NCI-H2081 (cell line): ENCODE measurements at places on chromosomes 5 and 9.

DNA sequence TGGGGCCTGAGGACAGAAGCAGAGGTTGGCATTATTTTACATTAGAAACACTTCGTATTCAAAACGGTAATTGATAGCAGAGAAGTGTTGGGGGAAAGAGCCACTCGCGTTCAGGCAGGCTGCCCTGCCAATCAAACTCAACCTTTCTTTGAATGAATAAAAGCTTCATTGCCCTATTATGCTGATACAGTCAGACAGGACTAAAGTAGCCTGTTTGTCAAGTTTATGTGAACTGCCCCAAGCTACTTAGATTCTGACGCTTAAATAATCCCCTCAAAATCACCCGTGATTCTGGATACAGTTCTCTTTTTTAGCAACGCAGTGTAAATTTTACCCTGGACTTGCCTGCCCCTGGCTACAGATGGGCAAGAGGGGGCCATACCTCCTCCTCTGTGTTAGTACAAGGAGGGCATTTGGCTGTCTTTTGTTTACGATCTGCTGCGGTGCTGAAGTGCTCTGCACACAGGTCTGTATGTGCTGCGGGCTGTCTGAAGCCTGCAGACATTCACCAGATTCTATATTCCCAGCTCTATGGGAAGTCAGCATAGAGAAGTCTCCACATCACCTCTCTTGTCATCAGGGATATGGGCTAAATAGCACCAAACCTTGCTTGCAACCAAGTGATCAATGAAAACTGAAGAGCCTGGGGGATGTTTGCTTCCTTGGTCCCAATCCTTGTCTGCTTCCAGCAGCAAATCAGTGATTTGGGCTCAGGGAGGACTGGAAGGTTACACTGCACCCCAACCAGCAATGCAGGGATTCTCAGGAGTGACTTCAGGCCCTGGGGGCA is 218.4 kb downstream of the EBF1 start:
- no peak for DNase-seq

GRCh38 chr5:59999056-59999455 is 105.5 kb upstream of the PDE4D start:
- no peak for DNase-seq

DNA sequence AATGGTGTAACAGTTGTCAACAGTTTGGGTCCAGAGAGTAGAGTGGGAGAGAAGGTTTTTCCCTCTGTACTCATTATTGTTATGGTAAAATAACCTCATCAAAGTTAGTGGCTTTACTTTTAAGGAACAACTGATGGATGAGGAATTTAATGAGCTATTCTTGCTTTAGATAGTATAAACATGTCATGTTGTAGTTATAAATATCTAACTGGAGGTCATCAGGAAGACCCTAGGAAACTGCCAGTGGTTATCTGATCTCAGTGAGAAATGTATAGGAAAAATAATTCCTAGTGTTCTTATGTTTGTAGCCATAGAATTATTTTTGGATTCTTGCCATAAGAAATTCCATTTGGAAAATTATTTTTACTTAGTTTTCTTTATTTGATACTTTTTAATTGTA is 4.1 kb downstream of the ERCC6L2 start:
- DNase-seq, result no peak

GRCh38 chr9:90807006-90807405 is 5.4 kb downstream of the SYK start:
- no peak for DNase-seq

GRCh38 chr5:58458141-58458742 is 1.6 kb downstream of the PLK2 start:
- no peak for DNase-seq

DNA sequence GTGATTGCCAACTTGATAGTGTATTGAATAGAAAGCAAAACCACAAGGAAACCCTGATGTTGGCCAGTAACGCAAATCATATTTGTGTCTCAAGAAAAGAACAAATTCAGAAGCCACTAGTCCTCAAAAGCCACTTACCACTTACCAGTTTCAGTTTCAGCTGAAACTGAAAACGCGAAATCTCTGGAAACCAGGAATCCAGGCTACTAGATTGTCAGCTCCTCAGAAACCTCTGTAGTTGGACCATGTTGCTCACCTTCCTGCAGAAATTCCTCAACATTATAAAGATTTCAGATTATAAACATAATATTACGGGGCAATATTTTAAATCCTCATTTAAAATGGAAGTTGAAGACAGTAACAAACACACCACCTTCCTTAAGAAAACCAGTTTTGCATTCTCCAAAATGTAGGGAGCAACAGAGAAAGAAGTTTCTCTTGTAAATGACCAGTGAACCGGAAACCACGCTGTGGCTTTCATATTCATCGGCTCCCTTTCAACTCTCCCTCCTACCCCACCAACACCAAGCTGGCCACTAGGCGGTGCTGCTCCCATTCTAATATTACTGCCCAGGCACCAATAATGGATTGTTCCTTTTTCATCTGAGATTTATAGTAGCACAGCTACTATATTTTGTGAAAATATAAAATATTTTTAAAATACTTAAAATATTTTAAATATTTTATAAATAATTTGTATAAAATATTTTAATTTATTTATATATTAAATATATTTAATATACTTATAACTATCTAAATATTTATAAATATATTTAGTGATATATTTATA is 8.7 kb upstream of the TMED7 start:
- DNase-seq, result peak; percentile 72

DNA sequence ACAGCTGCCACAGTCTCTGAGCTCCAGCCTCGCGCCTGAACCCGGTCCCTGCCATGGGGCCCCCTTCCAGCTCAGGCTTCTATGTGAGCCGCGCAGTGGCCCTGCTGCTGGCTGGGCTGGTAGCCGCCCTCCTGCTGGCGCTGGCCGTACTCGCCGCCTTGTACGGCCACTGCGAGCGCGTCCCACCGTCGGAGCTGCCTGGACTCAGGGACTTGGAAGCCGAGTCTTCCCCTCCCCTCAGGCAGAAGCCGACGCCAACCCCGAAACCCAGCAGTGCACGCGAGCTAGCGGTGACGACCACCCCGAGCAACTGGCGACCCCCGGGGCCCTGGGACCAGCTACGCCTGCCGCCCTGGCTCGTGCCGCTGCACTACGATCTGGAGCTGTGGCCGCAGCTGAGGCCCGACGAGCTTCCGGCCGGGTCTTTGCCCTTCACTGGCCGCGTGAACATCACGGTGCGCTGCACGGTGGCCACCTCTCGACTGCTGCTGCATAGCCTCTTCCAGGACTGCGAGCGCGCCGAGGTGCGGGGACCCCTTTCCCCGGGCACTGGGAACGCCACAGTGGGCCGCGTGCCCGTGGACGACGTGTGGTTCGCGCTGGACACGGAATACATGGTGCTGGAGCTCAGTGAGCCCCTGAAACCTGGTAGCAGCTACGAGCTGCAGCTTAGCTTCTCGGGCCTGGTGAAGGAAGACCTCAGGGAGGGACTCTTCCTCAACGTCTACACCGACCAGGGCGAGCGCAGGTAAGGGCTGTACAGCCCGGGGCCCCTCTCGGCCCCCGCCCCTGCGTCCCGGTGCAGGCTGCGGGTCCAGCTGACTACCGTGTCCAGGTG is 509 bp downstream of the LVRN start:
- no peak for DNase-seq

DNA sequence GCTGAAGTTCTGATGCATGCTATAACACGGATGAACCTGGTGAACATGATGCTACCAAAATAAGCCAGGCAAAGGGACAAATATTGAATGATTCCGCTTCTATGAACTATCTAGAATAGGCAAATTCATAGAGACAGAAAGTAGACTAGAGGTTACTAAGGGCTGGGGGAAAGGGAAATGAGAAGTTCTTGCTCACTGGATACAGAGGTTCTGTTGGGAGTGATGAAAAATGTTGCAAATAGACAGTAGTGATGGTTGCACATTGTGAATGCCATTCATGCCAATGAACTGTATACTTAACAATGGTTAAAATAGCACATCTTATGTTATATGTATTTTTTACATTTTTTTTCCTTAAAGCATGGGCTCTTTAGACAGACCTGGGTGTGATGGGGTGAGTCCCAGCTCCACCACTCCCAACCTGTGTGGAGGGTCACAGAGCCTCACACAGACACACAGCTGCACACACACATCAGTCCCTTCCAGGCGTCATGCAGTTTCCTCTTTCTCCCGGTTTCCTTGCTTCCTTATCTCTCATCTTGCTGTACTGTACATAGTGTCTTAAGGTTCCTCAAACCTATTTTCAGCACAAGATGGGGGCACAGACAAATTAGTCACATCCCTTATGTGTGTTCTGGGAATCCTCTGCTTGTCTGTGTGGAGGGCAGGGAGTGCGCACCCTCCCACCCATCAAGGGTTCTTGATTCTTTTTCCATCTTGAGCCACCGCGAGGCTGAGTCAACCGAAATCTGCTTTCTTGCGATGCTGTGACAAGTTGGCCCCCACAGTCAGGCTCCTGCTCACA is 192.9 kb downstream of the CRB2 start:
- no peak for DNase-seq

- no peak for DNase-seq
Measured at GRCh38 chr9:104987743-104988142, 59.8 kb upstream of the ABCA1 start.

DNA sequence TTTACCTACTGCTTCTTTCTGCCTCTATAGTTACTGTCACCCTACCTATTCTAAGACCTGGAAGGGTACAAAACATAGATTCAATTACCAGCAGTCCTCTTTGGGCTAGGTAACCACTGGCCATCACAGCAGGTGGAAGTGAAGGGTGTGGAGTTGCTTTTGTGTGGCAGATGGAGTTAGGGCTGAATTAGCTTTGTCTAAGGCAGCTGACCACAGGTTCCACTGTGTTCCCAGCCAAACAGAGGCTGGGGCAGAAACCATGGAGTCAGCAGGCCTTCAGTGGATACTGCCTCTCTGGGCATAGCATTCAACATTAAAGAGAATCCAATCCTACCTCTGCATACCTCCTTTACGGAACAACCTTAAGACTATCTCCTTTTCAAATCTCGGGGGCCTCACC is 254.2 kb downstream of the RFX3 start:
- DNase-seq, result peak; percentile 6

DNA sequence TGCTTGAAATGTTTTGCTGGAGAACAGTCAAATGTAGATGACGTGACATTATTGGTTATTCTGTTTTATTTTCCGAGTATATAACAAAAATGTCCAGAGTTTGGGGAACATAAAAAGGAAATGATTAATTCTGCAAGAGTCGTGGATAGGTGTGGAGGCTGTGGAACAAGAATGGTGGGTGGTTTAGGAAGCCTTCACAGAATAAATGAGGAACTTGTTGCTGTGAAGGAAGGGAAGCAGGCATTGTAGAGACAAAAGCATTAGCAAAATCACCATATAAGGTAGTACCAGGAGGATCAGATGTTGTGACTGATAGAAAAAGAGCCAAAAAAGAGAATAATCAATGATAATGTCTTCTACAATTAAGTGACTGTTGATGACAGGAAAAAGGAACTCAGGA is 66.2 kb upstream of the CNTLN start:
- DNase-seq, result no peak

DNA sequence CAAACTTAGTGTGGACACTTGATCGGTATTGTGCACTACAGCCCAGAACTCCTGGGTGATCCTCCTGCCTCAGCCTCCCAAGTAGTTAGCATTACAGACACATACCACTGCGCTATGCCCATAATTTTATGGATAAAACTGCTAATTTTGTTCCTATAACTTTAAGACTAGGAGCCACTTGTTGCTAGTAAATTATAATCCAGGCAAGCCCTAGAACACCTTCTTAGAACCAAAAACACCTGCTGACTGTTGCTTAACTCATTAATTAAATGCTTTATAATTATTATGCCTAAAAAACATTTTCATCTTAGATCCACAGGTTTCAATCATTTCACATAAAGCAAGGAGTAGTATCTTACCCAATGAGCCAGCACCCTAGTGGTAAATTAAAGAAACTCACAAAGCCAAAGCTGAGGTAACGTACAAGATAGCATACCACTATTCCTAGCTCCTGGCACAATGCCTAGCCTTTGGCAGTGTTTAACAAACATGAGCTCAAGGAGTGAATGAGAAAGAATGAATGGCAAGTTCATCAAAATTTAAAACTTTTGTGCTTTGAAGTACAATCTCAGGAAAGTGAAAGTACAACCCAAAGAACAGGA is 5.4 kb downstream of the MRPS27 start:
- DNase-seq, result no peak

- no peak for DNase-seq
Measured at GRCh38 chr5:145903113-145903512, 30.3 kb upstream of the GRXCR2 start.

- DNase-seq, result no peak
Measured at GRCh38 chr5:111255169-111255568, 31.0 kb downstream of the CAMK4 start.

- DNase-seq, result no peak
Measured at GRCh38 chr5:131223751-131224386, 40.0 kb upstream of the CDC42SE2 start.

GRCh38 chr5:40078898-40079575 is 600.7 kb upstream of the PTGER4 start:
- DNase-seq, result no peak

DNA sequence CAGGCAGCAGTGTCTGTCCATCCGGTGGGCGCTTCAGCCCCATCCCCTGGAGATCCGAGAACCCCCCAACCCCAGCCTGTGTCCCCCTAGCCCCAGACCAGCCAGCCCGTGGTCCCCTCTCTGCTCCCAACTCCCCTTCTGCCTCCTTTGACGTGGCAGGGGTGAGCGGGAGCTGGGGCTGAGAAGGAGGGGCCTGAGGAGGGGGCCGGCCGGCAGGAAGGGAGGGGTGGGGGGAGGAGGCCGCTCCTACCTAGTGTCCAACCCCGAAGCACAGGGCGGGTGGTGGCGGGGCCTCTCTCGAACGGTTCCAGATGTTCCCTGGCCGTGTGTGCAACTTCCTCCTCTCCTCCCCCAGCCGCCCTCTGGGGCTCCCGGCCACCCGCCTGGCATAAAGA is 31.0 kb downstream of the GOLGA2 start:
- no peak for DNase-seq

GRCh38 chr5:153964191-153964879 is 74.4 kb downstream of the FAM114A2 start:
- no peak for DNase-seq

DNA sequence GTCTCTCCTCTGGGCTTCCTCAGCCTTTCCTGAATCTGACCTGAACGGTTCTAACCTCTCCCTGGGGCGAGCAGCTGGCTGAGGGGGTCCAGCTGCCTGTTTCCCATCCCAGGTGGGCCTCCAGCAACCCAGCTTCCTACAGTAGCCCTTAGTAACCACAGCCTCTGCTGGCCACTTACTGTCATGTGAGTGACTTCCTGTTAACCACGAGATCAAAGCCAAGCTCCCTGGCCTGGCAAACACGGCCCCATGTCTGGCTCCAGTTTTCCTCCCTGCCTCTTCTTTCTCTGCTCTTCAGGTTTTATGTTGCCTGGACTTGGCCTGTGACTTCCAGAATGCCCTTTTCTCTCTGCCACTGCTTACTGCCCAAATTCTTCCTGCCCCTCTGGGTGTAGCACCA is 47.2 kb upstream of the DAB2IP start:
- DNase-seq, result no peak

DNA sequence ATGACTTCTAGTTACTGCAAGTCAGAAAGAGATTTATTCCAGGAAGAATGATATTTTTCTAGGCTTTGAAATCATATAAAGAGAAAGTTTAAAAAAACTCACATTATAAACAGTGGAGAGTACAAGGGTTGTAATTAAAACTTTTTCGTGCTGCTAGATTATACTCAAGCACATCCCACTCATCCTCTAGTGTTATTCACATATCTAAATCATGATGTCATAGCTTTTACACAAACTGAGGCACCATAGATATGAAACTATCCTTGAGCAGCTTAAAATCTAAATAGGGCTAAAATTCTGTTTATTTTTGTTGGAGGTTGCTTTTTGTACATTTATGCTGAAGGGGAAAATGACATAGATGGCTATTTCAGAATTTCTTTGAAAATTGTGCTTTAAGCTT is 30.0 kb downstream of the TENT2 start:
- DNase-seq, result no peak

- no peak for DNase-seq
Measured at GRCh38 chr5:178201221-178201926, 3.0 kb upstream of the HNRNPAB start.
